Stimulated activated CD8-positive, alpha-beta memory T cell treated with anti-CD3 and anti-CD28 coated beads, Interleukin-7, amount 100 ng/mL, for 48 hours (primary cell): ENCODE measurements at places on chromosomes 11 and 22.

DNA sequence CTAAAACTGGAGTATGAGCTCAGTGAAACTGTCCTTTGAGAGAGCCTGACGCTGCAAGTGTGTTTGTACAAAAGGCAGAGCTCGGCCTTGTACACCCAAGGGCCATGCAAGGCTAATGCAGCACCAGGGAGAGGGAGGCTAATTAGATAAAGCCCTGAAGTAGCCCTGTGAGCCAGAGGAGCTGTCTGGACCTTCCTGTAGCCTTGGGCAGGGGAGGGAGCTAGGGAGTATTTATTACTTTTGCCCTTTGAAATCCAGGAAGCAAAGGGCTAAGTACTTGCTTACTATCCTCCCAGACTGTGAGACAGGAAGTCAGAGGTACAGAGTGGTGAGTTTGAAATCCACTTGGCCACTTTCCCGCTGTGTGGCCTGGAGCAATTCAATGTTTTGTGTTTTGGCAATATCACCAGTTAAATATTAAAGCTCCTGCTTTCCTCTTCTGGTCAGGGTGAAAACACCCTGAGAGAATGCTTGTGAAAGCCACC, 10.2 kb upstream of the LDHA start:
- no peak for DNase-seq

- no peak for DNase-seq
Measured at GRCh38 chr11:56950510-56950909, 38.2 kb upstream of the OR5AK2 start.

GRCh38 chr11:62146476-62147200, 22.8 kb downstream of the INCENP start:
- no peak for DNase-seq

DNA sequence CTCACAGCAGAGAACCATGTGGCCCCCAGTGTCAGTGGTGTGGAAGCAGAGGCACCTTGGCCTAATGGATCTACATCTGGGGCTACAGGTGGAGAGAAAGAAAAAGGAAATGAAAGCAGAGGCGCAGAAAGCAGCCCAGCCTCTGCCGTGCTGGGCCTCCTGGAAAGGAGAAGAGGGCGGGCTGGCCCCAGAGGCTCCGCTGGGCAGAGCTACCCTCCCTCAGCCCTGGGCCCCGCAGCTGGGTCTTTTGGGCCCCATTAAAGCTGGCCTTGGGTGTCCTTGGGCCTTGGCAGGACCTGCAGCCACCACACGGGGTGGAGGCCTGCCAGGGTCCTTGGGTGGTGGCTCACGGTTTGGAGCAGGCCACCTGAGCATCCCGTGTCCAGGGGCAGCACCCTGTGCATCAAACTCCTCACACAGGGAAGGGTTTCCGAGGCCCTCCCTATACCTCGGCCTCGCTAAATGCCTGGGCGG, 31.6 kb upstream of the GAL start:
- DNase-seq: no peak

- no peak for DNase-seq
Measured at GRCh38 chr11:15967966-15968365, 388.4 kb downstream of the SOX6 start.

GRCh38 chr22:30435674-30436126, 10.1 kb downstream of the MTFP1 start:
- peak; percentile 50 for DNase-seq

DNA sequence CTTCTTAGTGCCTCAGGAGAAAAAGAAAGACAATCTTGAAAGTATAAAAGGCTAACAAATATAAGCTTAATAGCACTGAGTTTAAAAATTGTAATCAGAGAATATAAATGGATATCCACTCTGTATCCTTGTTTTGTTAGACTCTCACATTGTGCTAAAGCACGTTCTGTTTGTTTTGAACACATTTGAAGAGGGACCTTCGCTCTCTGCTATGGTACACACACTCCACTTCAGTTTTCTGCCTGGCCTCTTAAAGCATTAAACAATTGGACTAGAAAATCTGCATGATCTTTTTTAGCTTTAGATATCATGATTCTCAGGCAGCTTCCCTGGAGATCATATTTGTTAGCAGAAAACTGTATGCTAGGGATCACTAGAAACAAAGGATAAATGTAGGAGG, 40.3 kb upstream of the PGR start:
- DNase-seq: no peak

DNA sequence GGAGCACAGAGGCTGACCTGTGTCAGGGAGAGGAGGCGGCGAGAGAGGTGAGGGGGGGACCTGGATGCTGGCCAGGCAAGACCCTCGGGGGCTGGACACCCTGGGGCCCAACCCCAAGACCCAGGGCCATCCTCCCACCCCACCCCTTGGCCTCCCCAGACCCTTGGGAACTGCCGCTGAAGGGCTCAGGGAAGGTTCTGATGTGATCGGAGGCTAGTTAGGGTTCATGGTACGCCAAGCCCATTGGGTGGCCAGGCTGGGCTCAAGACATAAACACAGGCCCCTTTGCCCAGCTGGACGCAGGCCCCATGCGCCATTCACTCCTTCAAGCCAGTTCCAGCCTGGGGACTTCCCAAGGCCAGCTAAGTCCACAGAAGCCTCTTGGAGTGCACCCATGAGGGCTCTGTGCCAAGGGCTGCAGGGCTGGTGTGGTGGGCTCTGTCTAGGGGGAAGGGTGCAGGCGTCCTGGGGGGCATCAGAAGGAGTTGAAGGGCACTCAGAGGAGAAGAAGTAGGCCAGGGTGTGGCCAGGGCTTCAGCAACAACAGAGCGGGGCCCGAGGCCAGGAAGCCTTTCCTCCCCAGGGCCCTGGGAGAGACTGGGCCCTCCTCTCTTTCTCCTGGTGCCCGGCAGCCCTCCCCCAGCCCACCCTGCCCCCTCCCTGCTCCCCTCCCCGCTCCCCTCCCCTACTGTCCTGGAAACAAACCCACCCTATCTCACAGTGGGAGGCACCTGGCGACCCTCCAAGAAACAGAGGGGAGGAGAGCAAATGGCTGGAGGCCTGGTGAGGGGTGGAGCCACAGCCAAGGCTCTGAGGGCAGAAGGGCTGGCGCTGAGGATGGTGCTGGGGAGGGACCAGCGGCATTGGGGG, 12.9 kb downstream of the TSPAN32 start:
- no peak for DNase-seq

DNA sequence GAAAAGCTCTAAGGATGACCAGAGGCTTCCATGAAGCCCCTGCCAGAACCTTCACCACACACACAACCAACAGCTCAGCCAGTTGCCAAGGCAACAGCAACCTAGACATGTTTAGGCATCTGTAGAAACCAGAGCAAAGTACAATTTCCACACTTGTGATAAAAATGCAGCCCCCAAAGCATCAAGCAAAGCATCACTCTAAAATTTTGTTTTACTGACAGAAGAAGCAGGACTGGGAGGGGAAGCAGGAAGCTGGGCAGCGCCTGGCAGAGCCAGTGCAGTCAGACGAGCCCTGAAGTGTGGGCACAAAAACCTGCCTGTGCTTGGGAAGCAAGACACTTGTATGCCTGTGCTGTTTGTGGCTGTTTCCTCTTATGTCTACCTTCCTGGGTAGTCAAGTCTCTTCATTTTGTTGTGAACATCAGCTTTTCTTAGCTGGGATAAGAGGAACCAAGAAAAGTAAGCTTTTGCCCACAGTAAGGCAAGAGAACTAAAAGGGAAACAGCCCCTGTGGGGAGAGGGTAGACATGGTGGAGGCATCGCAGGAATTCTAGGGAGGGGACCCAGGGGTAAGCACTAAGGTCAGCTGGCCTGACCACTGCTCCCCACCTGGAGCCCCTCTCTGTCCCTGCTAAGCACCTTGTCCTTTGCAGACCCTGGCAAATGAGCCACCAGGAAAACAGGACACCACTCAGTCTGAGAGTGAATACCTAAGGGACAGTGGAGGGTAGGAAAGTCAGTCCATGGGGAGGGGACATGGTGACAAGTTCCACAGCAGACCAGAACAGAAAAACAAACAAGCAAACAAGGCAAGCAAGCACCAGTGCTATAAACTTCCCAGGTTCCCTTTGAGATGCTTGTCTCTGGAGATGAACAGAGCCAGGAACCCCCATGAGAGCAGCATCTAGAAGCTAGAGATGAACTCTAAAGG, 13.4 kb downstream of the PACSIN2 start:
- no peak for DNase-seq
